ENCODE measurements at places on chromosomes 11 and 22. TPM values are rescaled to one million over a fixed set of nuclear protein-coding genes. Genes with fewer than 3 reads are reported as not detected.

DNA sequence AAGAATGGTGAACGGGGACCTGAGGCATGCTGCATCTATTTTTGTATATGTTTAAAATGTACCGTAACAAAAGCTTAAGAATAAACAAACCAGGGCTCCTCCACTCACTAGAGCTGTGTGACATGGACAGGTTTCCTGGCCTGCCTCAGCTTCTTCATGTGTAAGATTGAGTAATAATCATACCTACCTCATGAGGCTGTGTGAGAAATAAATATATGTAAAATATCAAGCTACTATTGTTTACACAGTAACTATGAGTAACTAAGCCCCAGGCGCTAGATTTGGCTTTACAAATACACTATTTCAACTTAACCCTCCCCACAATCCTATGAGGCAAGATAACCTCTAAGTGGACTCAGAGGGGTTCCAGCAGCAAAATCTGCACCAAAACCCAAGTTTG is 66.4 kb downstream of the SMCO4 start:
- no peak for DNase-seq

DNA sequence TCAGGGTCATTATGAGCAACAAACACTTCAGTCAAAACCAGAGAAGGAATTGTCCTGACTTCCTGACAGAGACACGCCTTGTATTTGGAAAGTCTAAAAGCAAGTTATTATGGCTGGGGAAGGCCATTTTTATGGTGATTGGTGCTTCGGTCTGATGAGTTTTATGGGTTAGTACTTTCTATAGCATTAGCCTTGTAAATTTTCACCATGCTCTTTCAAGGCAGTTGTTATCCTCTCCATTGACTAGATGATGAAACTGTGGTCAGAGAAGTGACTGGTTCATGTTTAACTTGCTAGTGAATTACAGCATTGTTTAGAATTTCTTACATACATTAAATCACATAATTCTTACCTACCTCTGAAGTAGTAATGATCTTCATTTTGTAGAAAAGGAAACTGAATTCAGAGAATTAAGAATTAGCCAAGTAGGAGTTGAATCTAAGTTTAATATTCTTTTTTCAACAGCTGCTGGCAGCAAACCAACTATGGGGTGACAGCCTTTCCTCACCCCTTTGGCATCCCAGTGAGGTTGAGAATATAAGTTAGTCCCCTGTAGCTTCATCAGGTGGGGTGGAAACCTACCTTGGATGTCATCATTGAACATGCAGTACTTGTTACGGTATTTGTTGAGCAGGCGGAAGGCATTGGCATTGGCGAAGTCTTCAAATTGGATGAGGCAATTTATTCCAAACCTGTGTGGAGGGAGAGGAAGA is 90.0 kb downstream of the CCDC81 start:
- no peak for DNase-seq

DNA sequence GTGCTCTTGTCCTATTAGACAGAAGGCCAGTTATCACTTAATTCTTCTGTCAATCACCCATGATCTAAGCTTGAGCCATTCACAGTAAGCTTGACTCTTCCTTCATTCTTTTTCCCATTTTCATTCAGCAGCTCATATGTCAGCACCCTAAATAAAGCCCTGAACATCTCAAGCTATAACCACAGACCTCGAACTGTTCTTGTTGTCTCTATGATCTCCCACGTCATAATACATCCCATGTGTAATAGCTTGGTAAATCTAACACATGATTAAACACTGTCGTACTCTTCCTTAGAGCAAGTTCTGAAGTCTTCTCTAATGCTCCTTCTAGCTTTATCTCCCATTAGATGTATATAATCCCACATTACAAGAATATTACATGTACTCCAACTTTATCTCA is 14.4 kb downstream of the MUC15 start:
- DNase-seq = no peak

- peak; percentile 27 for DNase-seq
These were observed 345.1 kb upstream of the C11orf87 start for GRCh38 chr11:109076870-109077269.

- no peak for DNase-seq
These were observed 13.2 kb downstream of the PICK1 start for GRCh38 chr22:38070250-38070921.

DNA sequence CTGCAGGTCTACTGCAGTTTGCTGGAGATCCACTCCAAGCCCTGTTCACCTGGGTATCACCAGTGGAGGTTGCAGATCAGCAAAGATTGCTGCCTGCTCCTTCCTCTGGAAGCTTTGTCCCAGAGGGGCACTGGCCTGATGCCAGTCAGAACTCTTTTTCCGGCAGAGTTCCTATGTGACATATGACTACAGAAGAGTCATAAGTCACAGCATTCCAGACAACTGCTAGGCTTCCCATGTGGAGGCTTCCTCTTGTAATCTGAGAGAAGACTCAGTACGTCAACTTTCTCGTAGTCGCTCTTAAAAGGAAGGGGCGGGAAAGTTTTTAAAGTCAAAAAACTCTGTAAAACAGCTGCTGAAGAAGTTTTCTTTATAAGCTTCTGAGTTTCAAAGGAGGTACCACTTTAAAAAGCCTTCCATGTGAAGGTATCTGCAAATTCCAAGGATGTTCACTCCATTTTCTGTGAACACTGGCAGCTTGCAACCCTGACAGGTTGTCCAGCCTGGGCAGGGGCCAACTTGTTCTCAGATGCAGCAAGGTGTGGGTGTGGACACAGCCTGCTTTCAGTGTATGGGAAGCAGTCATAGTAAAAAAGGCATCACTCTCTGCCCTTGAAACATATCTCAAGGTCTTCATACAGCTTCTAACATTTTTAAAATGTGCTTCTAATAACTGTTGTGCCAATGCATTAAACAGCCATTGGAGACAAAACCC is 97.8 kb downstream of the ME3 start:
- no peak for DNase-seq

GRCh38 chr11:107702723-107703122 is 9.1 kb downstream of the SLN start:
- DNase-seq = no peak

- peak; percentile 63 for DNase-seq
These were observed 945 bp downstream of the CREBZF start for GRCh38 chr11:85663753-85664614.

GRCh38 chr11:11407763-11408084 is 54.7 kb upstream of the CSNK2A3 start:
- no peak for DNase-seq

- DNase-seq = no peak
These were observed 128.8 kb downstream of the KIRREL3 start for GRCh38 chr11:126871792-126872191.

DNA sequence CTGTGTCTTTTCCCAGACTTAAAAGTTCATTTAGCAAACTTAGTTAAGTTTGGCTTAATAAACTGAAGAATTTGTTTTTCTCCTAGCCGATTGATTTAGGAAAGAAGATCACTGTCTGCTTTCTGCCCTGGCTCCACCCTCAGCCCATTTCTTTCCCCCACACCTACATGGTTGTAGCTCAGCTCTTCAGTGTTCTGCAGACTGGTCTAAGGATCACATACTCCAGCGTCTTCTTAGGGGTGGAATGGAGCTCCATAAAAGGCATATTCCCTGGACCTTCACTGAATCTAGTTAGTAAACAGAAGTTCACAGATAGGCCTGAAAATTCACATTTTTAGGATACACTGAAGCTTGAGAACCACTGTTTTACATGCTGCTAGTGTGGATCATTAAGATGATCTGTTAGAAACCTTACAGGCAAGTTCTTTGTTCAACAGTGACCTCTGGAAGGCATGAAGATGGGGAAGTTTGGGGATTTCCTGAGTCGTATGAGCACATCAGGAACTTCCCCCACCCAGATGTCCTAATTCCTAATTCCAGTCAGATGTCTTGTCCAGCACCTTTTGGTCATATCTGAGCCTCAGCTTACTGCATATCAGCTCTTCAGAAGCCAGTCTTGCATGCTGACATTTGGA is 16.8 kb downstream of the PIWIL4 start:
- no peak for DNase-seq

GRCh38 chr11:72624496-72625201 is 49.6 kb downstream of the PDE2A start:
- DNase-seq = no peak

- no peak for DNase-seq
These were observed 89.5 kb downstream of the TRMU start for GRCh38 chr22:46425016-46425415.

DNA sequence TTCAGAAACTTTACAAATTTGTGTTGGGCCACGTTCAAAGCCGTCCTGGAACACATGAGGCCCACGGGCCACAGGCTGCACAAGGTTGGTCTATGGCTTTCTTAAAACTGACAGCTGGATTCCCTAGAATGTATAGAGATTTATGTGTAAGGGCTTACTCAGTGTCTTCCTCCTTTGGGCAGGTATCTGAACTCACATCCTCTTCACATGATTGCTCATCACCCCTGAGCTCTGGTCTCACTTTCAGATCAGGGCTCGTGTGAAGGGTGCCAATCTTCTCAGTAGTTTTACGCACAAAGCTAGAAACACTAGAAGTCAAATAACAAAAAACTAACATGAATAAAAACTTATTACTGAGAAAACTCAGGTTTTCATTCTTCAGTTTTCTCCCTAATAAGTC is 27.1 kb downstream of the HPS5 start:
- no peak for DNase-seq

- no peak for DNase-seq
These were observed 72.2 kb upstream of the CCND1 start for GRCh38 chr11:69568809-69569097.

- no peak for DNase-seq
These were observed 123.8 kb downstream of the LARGE1 start for GRCh38 chr22:33796494-33796893.

GRCh38 chr11:121328176-121328966 is 35.8 kb downstream of the SC5D start:
- no peak for DNase-seq

DNA sequence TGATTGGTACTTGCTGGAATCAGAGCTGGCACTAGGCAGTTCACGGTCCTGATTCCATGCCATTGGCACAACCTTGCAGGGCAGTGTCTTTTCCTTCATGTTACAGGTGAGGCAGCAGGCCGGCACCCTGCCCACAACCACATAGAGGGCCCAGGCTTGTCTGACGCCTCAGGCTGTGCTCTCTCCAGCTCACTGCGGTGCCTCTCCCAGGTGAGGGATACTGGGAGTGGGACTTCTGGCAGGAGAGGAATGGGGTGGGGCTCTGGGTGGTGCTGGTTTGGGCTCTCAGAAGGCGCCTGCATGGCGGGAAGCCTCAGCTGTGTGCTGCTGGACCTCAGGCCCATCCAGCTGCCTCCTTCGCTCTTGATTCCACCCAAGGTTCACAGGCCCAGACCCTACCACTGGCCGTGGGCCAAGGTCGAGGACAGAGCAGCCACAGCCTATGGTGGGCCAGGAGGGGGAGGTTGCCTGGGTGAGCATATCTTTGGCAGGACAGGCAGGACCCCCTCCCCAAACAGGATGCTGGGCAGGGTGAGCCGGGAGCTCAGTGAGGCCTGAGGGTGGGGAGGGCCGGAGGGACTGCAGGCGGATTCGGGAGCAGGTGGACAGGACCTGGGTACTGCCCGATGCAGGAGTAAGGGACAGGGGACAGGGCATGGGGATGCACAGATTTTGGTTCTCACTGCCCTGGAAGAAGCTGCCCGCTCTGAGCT is 7.0 kb upstream of the MPPED1 start:
- DNase-seq = no peak

DNA sequence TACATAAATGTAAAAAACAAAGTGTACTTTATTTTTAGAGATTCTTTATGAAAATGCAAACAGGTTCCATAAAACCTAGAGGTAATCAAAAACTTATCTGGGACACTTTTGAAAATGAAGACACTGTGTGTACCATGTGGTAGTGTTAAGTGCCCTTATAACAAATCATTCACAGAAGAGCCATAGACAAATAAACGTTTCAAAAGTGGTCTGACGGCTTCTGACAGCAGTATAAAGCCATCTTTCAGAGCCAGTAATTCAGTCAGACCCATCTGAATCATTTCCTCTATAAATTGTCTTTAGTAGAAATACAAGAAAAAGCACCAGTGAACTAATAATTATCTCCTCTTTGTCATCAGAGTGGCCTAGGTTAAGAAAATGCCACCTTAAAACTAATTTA is 100.0 kb downstream of the PAX6 start:
- DNase-seq = no peak

DNA sequence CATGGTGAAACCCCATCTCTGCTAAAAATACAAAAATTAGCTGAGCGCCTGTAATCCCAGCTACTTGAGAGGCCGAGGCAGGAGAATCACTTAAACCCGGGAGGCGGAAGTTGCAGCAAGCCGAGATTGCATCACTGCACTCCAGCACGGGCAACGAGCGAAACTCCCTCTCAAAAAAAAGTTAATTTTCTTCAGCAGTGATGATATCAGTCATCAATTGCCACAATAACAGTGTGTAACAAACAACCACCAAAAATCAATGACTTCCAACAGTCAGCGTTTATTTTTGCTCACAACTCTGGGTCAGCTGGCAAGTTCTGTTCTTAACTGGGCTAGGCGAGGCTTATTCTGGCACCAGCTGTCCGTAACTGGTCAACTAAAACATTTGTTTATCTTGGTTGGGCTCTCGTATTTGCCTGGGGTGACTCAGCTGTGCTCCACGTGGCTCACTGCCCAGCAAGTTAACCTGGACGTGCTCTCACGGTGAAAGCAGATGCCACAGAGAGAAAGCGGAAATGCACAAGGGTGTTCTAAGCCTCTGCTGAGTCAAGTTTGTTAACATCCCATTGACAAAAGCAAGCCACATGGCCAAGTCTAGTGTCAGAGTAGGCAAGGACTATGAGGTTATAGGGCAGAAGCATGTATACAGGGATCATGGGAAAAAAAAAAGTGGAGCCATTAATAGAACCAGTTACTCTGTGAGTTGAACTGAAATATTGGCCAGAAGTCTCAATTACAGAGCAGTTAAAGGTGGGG is 52.1 kb downstream of the LHFPL7 start:
- DNase-seq = peak; percentile 81

- DNase-seq = no peak
These were observed 76.8 kb upstream of the PARVG start for GRCh38 chr22:44103735-44104480.

DNA sequence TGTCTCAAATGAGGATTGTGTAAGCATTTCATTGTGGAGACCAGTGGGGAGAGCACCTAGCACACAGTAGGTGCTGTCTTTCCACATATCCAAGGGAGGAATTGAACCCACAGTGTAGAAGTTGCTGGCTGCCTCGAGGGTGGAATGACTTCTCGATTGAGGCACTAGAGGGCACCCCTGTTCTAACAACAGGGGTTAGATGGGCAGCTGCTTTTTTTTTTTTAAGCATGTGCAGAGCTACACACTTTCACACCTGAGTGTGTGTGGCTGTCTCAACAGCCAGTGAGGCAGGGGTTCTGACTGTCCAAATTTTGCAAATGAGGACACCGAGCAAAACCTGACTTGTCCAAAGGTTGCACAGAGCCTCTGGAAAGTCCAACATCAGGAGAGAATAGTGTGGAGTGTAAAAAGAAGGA is 118.2 kb upstream of the CRYBB3 start:
- no peak for DNase-seq

- DNase-seq = no peak
These were observed 61.0 kb upstream of the NAV2 start for GRCh38 chr11:19651653-19652052.

- peak; percentile 6 for DNase-seq
These were observed 1995.6 kb upstream of the RAG2 start for GRCh38 chr11:38593649-38594048.

The FADD gene
- 9.3 TPM for polyA plus RNA-seq

The SPTBN2 gene
- polyA plus RNA-seq = 10.4 TPM

The SLC7A4 gene
- 1.9 TPM for polyA plus RNA-seq

The CSNK2A3 gene
- polyA plus RNA-seq = 1.9 TPM

The APOA4 gene
- not detected for polyA plus RNA-seq

The MPZL3 gene
- polyA plus RNA-seq = 0.66 TPM

The ADM2 gene
- 0.31 TPM for polyA plus RNA-seq

The LMNTD2 gene
- polyA plus RNA-seq = 1.1 TPM

The TRIM29 gene
- 62.3 TPM for polyA plus RNA-seq

The GLYATL1 gene
- polyA plus RNA-seq = 0.48 TPM

The KIRREL3 gene
- 1.2 TPM for polyA plus RNA-seq

The IL18 gene
- polyA plus RNA-seq = 0.94 TPM

The PPFIBP2 gene
- polyA plus RNA-seq = 60.2 TPM

The ANKRD42 gene
- polyA plus RNA-seq = 4.3 TPM
